ENCODE measurements at places on chromosomes 7 and 10.
A peak's percentile ranks its signal among the peaks of the same experiment; 100 is the strongest.

DNA sequence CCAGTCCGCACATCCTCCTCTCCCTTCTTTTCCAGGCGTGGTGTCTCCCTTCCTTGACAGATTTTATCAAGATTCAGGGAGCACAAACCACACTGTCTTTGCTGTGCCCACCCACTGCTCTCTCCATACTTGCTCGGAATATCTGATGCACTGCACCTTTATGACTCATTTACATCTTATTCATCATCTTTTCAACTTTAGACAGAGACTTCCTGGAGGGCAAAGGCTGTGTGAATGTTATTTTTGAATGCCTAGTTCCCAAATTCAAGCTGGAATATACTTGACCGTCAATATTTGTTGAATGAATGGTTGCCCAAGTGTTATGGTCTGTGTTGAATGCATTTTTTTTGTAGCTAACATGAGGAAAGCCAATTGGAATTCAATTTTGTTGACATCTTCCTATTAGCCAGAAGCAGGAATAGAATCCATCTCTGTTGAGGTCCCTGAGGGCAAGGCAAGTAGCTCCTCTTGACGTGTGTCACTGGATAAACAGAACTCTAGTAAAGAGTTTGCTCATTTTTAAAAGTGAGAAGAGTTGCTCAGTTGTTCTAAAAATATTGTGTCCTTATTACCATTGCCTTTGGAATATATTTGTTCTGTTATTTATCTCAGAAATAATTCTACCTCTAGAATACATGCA is 95.0 kb downstream of the KLF6 start:
- peak; percentile 32 for DNase-seq

GRCh38 chr7:22680482-22680911 is 46.5 kb upstream of the IL6 start:
- DNase-seq: no peak

DNA sequence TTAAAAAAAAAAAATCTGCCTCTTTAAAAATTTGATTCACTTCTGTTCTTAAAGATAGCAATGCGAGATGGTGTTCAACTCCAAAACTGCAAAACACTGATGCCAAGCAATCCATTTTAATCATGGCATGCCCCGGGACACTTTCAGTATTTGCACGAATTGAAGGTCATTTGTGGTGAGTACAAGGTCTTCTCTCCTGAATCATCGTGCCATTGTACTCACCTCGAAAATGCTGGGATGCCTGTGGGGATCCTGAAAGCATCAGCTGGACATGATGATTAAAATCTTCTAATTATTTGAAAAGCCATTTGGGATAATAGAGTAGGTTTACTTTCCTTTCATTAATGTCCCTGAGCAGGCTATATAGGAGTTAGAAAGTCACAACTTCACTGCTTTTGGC is 125.1 kb upstream of the NRP1 start:
- peak; percentile 40 for DNase-seq

- no peak for DNase-seq
Measured at GRCh38 chr10:87867453-87867852, 4.0 kb downstream of the PTEN start.

GRCh38 chr7:47358357-47358756 is 223.6 kb downstream of the TNS3 start:
- DNase-seq: no peak

DNA sequence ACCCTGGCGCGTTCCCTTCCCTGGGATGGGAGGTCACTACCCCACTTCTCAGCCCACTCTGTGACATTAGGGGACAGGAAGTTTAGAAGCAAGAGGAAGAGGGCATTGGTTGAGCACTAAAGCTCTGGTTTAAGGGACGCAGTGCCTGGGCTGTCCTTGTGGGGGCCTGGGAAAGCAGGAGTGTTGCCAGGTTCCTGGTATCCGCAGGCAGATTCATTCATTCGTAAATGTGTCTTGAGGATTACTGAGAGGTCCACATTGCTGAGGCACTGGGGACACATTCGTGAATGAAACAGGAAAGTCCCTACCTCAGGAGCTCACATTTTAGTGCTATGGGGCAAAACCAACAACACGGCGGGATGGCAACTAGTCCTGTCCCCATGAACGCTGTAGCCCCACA is 69.4 kb downstream of the COL13A1 start:
- DNase-seq: no peak

DNA sequence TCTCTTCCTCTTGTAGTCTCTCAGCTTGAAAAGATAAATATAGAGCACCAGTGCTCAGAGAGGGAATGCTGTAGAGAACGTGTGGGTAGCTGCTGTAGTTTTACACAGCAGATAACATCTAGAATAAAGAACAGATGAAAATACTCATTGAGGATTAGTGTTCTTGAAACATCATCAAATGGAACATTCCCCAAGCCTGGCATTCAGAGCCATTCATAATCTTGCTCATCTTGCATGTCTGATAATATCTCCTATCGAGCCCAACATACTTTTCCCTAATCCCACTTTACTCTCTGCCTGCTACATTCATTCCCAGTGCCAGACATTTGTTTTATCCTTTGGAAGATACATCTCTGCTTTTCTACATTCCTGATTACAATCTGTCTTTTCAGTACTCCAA is 35.2 kb downstream of the MCU start:
- no peak for DNase-seq

DNA sequence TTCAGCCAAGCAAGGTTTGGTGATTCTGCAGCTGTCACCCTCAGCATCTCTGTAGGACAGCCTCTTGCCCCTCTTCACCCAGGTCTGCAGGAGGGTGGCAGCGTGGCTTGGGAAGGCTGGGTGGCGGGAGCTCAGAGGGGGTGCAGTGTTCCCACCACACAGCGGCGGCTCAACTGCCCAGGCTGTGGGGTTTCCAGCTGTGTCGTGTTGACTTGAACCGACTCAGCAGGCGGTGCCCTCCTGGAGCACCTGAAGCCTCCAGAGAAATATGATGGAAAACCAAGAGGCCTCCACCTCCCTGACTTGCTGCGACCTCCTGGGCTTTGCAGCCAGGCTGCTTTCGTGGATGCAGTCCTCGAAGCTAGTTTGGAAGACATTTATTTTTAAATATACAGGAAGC is 68.0 kb upstream of the KLF6 start:
- no peak for DNase-seq

GRCh38 chr7:49425277-49425818 is 348.1 kb upstream of the VWC2 start:
- no peak for DNase-seq

DNA sequence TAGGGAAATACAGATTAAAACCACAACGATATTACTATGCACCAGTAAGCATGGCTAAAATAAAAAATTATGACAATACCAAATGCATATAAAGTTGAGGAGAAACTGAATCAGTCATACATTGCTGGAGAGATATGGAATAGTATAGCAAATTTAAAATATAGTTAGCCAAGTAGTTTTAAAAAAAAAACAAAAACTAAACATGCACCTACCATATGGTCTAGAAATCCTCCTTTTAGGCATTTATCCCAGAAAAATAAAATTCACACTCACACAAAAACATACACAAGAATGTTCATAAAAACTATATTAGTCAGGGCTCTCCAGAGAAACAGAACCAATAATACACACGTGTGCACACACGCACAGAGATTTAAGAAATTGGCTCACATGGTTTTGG is 175.8 kb downstream of the IPMK start:
- no peak for DNase-seq

GRCh38 chr7:121062671-121063279 is 74.3 kb downstream of the CPED1 start:
- no peak for DNase-seq

- peak; percentile 98 for DNase-seq
Measured at GRCh38 chr10:77582710-77583115, 54.9 kb downstream of the KCNMA1 start.

DNA sequence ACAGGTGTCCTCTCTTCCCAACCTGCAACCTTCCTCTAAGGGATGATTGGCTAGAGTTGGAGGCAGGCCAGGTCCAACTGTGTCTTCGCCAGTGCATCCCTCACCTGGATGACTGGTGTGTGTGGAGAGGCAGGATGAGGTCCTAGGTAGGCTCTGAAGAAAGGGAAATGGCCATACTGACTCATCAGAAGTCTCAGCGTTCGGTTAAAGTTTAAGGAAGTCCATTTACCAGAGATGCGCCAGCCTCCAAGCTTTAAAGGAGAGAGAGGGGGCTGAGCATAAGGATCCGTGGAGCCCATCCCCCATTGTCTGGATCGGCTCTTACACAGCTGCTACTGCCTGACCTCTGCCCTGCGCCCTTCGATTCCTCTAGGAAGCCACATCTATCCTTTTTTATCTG is 4.4 kb downstream of the KEL start:
- DNase-seq: no peak

DNA sequence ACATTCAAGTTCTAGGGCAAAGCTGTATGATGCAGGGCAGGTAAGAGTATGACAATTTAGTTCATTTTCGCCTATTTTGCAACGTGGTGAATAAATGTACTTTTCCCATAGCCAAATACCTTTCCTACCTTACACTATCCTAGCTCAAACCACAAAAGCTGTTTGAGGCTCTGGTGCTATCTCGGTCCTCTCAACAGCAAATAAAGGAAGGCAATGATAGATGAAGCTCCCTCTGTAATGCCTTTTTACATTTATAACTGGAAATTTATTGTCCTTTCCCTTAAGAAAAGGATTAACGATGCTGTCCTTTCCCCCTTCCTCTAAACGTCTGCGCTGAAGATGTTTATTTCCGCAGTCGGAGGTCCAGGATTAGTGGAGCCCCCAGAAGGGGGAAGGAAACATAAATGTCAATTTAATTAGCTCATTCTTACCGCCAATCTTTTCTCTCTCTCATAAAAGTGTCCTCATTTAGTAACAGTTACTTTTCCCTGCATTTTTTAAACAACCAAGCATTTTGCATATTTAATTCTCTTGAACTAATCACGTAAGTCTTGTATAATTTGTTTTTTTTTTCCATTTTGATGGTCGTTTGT is 114.6 kb downstream of the PIP4K2A start:
- no peak for DNase-seq

DNA sequence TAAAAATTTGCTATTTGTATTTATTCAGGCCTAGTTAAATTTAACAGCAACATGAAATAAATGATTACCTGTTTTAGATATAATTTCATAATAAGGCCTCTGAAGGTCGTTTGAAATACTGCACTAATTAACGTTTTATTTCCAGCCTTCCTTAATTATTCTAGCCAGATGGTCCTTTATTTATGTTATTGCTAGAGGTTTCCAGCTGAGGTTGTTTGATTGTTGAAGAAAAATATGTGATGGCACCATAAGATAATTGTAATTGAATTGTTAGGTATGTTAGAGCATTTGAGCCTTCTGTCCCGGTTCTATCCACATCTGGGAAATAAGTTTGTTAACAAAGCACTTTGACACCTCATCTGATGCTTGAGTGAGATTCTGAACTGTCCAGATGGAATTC is 556.1 kb downstream of the ATRNL1 start:
- DNase-seq: no peak

DNA sequence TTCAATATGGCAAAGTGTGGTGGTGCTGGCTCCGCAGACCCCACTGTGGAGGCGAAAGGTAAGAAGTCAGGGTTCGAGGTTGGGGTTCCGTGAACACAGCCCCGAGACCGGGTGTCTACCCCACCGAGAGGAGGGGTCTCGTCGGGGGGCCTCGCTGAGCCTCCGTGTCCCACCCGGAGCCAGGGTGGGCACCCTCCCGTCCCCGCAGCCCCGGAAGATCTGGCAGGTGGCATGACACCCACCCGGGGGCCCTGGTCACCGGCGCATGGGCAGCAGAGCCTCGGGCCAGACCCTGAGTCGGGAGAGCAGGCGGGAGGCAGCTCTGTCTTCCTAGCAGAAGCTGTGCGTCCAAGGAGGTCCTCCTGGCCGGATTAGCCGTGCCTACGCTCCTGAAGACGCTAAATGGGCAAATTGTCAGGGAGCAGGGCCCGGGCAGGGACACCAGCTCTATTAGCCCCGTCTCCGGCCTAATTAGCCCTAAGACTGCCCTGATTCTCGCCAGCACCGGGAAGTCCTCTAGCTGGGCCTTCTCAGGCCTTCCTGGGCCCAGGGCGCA is 56.4 kb downstream of the UNCX start:
- DNase-seq: no peak

DNA sequence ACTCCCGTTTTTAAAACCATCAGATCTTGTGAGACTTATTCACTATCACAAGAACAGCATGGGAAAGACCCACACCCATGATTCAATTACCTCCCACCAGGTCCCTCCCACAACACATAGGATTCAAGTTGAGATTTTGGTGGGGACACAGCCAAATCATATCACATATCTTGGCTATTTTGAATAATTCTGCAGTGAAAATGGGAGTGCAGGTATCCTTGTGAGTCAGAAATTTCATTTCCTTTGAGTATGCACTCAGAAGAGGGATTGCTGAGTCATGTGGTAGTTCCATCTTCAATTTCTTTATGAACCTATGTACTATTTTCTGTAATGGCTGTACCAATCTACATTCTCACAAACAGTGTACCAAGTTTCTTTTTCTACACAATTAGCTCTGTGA is 125.8 kb downstream of the ANKRD7 start:
- DNase-seq: peak; percentile 27

DNA sequence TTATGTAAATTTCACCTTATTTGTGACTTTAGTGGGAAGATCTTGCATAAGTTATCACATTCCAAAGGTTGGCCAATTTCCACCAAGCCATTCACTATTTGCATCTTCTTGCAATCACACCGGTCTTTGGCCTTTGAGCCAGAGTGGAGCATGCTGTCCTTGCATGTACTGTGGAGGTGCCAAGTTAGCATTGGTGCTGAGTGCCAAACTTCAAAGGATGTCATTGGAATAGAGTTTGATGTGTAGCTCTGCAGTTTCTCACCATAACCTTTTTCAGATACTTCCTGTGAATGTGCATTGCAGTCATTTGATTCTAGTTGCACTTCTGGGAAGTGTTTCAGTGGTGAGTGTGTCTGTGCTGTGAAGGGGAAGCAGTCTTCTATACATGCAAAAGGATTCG is 620.6 kb downstream of the SUGCT start:
- DNase-seq: no peak

GRCh38 chr10:79176949-79177602 is 108.3 kb downstream of the ZMIZ1 start:
- DNase-seq: no peak

- no peak for DNase-seq
Measured at GRCh38 chr10:89745903-89746302, 44.5 kb downstream of the KIF20B start.

GRCh38 chr7:77308792-77309191 is 107.4 kb downstream of the GSAP start:
- DNase-seq: no peak

GRCh38 chr10:120195984-120196712 is 260.9 kb upstream of the PLPP4 start:
- no peak for DNase-seq

DNA sequence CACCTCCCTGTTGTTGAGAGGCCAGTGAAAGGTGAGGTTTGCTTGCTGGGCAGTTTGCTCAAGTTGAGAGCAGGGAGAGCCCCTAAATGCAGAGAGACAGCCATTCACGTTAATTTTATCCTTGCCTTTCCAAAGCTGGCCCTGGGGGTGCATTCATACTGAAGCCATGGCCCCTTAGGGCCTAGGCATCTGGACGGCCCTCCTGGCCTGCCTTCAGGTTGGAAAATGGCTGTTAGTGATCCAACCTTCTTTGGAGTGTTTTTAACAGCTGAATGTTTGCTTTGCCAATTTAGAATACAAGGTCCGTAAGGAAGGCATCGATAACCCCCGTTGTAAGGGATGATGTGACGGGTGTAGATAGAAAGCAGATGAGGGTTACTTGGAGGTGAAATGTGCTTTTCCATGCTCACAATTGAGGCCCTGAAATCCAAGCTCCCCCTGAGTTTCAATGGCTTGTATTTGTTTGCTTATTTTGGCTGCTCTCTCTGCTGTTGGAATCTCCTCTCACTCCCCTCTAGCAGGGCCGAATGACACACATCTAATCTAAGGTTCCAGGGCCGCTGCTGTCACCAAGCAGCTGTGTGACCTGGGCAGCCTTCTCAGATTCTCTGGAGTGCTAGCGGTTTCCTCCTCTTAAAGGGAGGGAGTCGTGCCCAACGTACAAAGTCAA is 171.6 kb upstream of the MKI67 start:
- no peak for DNase-seq

Measured in HT1080 (cell line).